Osteoblast (primary cell): ENCODE measurements at places on chromosomes 12 and 14.
A peak's percentile ranks its signal among the peaks of the same experiment; 100 is the strongest.

- H3K4me1 ChIP-seq: no peaks in the 10 kb centered on the region
- no peaks in the 10 kb centered on the region for H3K27me3 ChIP-seq
- no peak overlapping the region for H3K27ac ChIP-seq
- no peak for DNase-seq
Measured at GRCh38 chr12:22256041-22256441, 78.5 kb downstream of the ST8SIA1 start.

GRCh38 chr12:61869796-61870195 lies 390.4 kb upstream of the USP15 start:
- H3K27me3 ChIP-seq: no peaks in the 10 kb centered on the region
- no peak overlapping the region for H3K4me3 ChIP-seq
- DNase-seq: no peak
- no peaks in the 10 kb centered on the region for H3K36me3 ChIP-seq
- H3K27ac ChIP-seq: no peak overlapping the region

- H3K27me3 ChIP-seq: no peaks in the 10 kb centered on the region
- peak; percentile 54 for DNase-seq
- no peaks in the 10 kb centered on the region for H3K36me3 ChIP-seq
- peaks cover 23% of the 10 kb centered on the region for H3K4me1 ChIP-seq
Measured at GRCh38 chr12:29241821-29242591, 92.9 kb downstream of the FAR2 start.

DNA sequence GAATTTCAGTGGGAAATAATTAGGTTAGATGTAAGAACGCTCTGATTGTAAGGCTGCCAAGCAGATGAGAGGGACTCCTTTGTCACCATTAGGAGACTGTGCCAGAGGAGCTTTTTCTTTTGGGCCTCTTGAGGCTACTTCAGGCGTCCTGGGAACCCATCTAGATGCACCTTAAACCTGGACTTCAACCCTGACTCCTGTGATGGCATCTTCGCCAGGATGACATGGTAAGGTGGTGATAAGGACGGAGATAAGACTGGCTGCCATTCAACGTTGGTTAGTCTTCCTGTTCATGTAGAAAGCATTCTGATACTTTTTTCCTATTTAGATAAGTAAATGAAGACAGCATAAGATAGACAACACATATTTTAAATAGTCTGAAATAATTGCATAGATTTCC lies 36.3 kb downstream of the STK38L start:
- H3K36me3 ChIP-seq: no peaks in the 10 kb centered on the region
- peaks cover 37% of the 10 kb centered on the region for H3K4me1 ChIP-seq
- DNase-seq: no peak
- H3K27ac ChIP-seq: no peak overlapping the region
- no peaks in the 10 kb centered on the region for H3K27me3 ChIP-seq
- no peak overlapping the region for H3K4me3 ChIP-seq

DNA sequence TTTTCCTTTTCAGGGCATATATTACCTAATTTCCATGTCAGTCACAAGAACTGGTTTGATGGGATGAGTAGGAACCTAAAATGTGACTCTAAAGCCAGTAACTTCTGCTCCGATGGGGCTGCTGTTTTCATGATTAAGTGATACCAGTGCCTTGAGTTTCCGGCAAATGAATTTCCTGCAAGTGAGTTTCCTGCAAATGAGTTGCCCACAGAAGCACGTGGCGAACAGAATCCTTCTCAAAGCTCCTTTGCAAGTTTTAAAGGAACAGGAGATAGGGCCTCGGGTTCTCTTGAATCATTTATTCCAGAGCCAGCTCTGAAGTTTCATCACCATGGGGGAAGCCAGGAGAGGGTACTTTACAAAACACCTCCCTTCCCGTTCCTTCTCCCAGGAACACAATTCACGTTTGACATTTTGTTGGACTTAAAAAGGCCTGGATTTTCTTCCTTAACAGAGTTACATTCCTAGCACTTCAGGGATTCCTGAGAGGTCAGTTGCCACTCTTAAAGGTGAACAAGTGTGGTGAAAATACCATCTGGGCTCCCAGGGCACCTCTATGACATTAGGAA lies 2.2 kb upstream of the PPTC7 start:
- H3K4me1 ChIP-seq: peaks cover 5% of the 10 kb centered on the region
- no peaks in the 10 kb centered on the region for H3K27me3 ChIP-seq
- no peak overlapping the region for H3K27ac ChIP-seq
- no peak overlapping the region for H3K4me3 ChIP-seq

DNA sequence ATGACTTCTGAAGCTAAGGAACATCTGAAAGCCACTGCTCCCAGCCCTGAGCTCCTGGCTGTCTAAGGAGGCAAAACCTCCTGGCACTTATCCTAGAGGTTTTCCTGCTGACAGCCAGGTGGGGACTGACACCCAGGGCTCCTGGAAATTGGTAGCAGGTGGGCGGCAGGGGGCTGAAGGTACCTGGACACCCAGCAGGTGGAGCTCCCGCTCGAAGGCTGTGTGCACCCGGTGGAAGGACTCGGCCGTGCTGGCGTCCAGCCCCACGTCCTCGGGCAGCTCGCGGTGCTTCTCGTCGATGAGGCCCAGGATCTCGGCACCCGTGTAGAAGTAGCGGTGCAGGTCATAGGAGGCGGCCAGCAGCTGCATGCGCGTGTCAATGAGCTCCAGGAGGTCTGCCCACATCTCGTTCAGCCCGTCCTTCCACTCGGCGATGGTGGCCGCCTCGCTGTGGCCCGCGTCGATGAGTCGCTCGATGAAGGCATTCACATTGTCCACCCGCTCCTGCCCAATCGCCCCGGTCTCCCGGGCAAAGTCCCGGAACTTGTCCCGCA lies 68.2 kb downstream of the PLEKHG3 start:
- H3K4me1 ChIP-seq: no peaks in the 10 kb centered on the region
- no peak overlapping the region for H3K27ac ChIP-seq
- no peak for DNase-seq

GRCh38 chr14:69235708-69236107 lies 24.2 kb upstream of the GALNT16 start:
- H3K27ac ChIP-seq: no peak overlapping the region
- no peaks in the 10 kb centered on the region for H3K4me1 ChIP-seq
- no peak for DNase-seq
- no peak overlapping the region for H3K4me3 ChIP-seq

DNA sequence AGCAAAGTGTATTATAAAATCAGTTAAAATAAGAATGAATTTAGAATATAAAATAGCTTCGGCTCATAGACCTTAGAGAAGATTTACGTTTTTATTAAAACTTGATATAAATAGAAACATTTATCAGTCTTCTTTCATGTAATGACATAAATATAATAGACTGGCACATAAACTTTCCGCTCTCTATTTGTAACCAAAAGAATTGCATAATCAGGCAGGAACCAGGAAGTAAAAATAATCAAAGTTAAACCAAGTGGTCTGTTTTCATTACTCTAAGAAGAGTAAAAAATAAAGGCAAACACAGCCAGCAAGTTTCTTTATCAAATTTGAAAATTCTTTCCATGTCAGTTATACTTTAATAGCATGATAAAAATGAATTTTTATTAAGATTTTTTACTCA lies 46.3 kb upstream of the ATP2A2 start:
- DNase-seq: peak; percentile 14
- no peaks in the 10 kb centered on the region for H3K36me3 ChIP-seq
- no peaks in the 10 kb centered on the region for H3K4me1 ChIP-seq
- no peak overlapping the region for H3K27ac ChIP-seq
- no peaks in the 10 kb centered on the region for H3K27me3 ChIP-seq
- H3K4me3 ChIP-seq: no peak overlapping the region

DNA sequence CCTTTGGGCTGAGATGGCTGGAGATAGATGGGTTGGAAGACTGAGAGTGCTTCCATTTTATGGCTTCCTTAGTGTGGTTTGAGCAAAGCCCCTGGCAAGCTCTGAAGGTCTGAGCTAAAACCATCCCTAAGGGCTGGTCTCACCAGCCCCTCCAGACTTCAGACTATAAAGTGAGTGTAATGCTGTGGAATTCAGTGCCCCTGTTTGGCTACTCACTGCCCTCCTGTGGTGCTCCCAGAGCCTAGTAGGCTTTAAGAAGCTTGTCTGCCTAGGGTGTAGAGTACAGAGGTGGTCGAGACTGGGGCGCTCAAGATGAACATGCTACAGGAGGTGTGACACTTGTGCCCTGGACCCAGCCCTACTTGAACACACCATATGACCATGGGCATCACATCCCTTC lies 246.7 kb upstream of the FKBP4 start:
- no peak overlapping the region for H3K27ac ChIP-seq
- no peaks in the 10 kb centered on the region for H3K4me1 ChIP-seq
- no peaks in the 10 kb centered on the region for H3K36me3 ChIP-seq

DNA sequence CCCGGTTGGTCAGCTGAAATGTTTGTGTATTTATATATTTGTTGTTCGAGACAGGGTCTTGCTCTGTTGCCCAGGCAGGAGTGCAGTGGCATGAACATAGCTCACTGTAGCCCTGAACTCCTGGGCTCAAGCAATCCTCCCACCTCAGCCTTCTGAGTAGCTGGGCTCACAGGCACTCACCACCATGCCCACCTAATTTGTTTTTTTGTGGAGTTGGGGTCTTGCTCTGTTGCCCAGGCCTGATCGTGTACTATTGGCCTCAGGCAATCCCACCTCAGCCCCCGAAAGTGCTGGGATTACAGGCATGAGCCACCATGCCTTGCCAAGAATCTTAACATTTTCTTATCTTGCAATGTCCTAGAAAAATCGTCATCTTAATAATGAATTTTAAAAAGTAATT lies 3.3 kb downstream of the RAN start:
- peaks cover 22% of the 10 kb centered on the region for H3K4me1 ChIP-seq
- no peak overlapping the region for H3K27ac ChIP-seq
- DNase-seq: no peak
- H3K4me3 ChIP-seq: no peak overlapping the region

- no peaks in the 10 kb centered on the region for H3K27me3 ChIP-seq
- H3K36me3 ChIP-seq: no peaks in the 10 kb centered on the region
- no peak overlapping the region for H3K27ac ChIP-seq
- no peak overlapping the region for H3K4me3 ChIP-seq
- DNase-seq: no peak
- no peaks in the 10 kb centered on the region for H3K4me1 ChIP-seq
Measured at GRCh38 chr12:31297572-31298514, 28.1 kb downstream of the SINHCAF start.

GRCh38 chr14:50018201-50018932 lies 98.0 kb downstream of the VCPKMT start:
- no peak overlapping the region for H3K4me3 ChIP-seq
- H3K4me1 ChIP-seq: peaks cover 21% of the 10 kb centered on the region
- H3K27me3 ChIP-seq: no peaks in the 10 kb centered on the region
- H3K27ac ChIP-seq: peak overlapping the region; percentile 64
- no peak for DNase-seq
- H3K36me3 ChIP-seq: no peaks in the 10 kb centered on the region

GRCh38 chr12:2172491-2173214 lies 119.9 kb downstream of the CACNA1C start:
- DNase-seq: no peak
- peaks cover 14% of the 10 kb centered on the region for H3K4me1 ChIP-seq
- H3K4me3 ChIP-seq: no peak overlapping the region
- H3K27me3 ChIP-seq: no peaks in the 10 kb centered on the region
- no peaks in the 10 kb centered on the region for H3K36me3 ChIP-seq
- H3K27ac ChIP-seq: no peak overlapping the region

DNA sequence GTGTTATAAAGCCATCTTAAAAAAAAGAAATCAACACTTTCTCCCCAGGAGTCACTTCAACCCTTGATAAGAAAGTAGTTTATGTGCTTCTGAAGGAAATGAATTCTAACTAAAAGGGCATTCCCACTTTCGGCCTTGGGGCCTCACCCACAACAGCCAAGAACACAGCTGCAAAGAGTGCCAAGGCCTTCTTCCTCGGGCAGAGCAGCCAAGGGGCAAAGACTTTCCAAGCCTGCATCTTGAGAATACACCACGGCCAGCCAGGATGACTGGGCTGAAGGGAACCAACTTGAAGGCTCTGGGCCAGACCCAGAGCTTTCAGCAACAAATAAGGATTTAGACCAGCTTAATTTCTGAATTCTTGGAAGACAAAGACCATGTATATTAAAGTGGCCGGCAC lies 60.4 kb upstream of the FOXN3 start:
- H3K27ac ChIP-seq: no peak overlapping the region
- H3K4me3 ChIP-seq: no peak overlapping the region
- DNase-seq: peak; percentile 74
- no peaks in the 10 kb centered on the region for H3K36me3 ChIP-seq
- H3K27me3 ChIP-seq: no peaks in the 10 kb centered on the region
- peaks cover 7% of the 10 kb centered on the region for H3K4me1 ChIP-seq

- no peak for DNase-seq
- no peak overlapping the region for H3K27ac ChIP-seq
- no peaks in the 10 kb centered on the region for H3K4me1 ChIP-seq
Measured at GRCh38 chr14:84036840-84037239, 1493.1 kb upstream of the FLRT2 start.

DNA sequence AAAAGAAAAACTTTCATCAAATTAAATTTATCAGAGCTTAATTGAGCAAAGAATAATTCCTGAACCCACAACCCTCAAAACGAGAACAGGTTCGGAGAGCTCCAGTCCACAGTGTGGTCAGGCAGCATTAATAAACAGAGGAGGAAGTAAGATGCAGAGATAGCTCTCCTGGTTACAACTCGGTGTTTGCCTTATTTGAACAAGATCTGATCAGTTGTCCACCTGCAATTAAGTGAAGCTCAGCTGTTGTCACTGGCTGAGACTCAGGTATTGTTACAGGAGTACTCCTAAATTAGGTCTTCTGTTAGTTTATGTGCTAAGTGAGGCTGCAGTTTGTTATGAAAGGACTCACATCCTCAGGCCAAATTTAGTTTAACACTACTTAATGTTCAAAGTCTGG lies 451.4 kb upstream of the PDE3A start:
- DNase-seq: no peak
- H3K4me1 ChIP-seq: no peaks in the 10 kb centered on the region
- no peaks in the 10 kb centered on the region for H3K36me3 ChIP-seq
- H3K4me3 ChIP-seq: no peak overlapping the region
- no peak overlapping the region for H3K27ac ChIP-seq

- no peak overlapping the region for H3K4me3 ChIP-seq
- no peak overlapping the region for H3K27ac ChIP-seq
- peaks cover 21% of the 10 kb centered on the region for H3K27me3 ChIP-seq
- no peak for DNase-seq
- no peaks in the 10 kb centered on the region for H3K36me3 ChIP-seq
- no peaks in the 10 kb centered on the region for H3K4me1 ChIP-seq
Measured at GRCh38 chr14:105168979-105169507, 467 bp upstream of the JAG2 start.

GRCh38 chr12:91654087-91654486 lies 471.5 kb upstream of the DCN start:
- H3K36me3 ChIP-seq: no peaks in the 10 kb centered on the region
- H3K27ac ChIP-seq: no peak overlapping the region
- H3K4me3 ChIP-seq: no peak overlapping the region

- no peaks in the 10 kb centered on the region for H3K4me1 ChIP-seq
- H3K36me3 ChIP-seq: no peaks in the 10 kb centered on the region
- H3K4me3 ChIP-seq: no peak overlapping the region
- no peak for DNase-seq
- peaks cover 57% of the 10 kb centered on the region for H3K27me3 ChIP-seq
- H3K27ac ChIP-seq: no peak overlapping the region
Measured at GRCh38 chr12:1880153-1880845, 38.2 kb downstream of the CACNA2D4 start.
